Islet precursor cell (in vitro differentiated cells): ENCODE measurements at places on chromosomes 3 and 15.

DNA sequence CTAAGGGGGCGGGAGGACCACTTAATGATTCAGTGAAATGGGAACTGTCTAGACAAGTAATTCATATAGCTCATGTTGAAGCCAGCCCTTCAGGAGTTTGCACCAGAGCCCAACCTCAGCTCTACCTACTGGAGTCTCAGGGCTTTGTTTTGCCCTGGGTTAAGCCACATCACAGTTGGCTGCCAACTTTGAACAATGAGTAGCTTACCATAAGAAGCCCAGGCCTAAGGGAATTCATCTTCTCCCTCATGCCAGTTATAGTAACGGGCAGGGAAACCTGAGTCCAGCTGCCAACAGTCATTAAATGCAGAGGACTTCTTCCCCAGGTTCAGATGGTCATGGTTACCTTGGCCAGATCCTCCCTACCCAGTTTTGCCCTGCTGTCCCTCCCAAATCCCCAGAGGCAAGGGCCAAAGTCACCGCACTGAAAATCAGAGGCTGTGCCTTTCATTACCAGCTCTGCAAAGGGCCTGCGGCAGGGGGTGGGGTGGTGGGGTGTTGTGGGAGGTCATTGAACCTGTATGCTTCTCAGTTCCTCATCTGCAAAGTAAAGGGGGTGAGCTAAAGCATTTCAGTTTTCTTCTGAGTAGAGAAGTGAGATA is 302.2 kb upstream of the NR2E3 start:
- DNase-seq, result no peak

DNA sequence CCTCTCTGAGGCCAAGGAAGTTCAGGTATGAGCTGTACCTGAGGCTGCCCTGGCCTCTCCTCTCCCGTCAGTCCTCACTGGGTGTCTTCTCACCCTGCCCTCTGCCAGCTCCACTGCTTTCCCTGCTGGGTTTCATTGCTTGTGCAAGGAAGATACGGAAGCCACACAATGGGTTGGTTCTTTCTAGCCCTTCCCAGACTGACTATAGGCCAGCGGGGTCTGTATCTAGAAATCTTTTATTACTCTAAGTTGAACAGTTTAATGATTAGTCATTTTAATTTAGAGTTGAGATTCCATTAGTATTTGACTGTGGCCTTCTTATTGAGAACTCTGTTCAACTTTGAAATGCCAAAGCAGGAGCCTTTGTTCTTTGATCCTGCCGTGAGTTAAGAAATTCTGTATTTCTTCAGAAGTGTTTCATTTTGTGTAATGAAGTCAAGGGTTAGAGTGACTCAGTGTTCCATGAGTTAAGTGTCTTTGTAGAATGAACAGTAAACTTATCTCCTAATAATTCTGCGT is 16.2 kb downstream of the C3orf62 start:
- no peak for DNase-seq

DNA sequence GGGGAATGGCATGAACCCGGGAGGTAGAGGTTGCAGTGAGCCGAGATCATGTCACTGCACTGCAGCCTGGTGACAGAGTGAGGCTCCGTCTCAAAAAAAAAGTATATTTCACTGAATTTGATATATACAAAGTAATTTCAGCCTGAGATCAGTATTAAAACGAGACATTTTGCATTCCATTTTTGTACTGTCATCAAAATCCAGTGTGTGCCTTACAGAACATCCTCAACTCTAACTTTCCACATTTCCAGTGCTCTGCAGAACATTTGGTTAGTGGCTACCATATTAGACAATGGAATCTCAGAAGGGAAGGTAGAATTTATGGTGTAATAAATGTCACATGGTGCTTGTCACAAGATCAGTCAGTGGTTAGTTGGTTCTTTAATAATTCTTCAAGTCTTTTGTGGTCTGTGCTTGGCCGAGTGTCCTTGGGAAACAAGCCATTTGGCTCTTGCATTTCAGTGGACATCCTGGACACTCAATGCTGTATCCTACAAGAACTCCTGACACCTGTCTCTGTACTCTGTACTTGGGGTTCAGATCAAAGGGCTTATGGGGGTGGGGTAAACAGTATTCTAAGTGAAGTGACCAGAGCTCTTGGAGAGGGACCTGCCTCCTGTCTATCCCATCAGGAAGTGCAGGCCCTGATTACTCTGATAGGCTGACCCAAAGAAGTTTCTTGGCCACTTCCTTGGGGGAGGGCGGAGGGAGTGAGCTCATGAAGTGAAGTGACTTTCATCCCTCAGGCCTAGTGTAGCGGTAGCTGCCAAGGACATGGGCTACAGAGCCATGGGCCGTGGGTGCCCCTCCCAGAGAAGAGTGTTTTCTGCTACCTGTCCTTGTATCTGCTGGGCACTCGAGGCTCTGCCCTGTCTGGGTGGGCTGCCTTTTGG is 3.7 kb downstream of the ACVR2B start:
- no peak for DNase-seq

GRCh38 chr15:57561041-57561711 is 30.5 kb upstream of the MYZAP start:
- DNase-seq, result peak; percentile 79

GRCh38 chr15:99104788-99105513 is at the start of gene SYNM:
Gene SYNM, plus strand, starts transcription at chr15:99105080. Its CDS starts 120 bp downstream, at chr15:99105200.
- DNase-seq, result peak; percentile 94

- DNase-seq, result peak; percentile 83
Measured at GRCh38 chr3:187673012-187673411, 2.8 kb upstream of the SST start.

GRCh38 chr3:46553154-46553553 is 12.9 kb downstream of the LRRC2 start:
- no peak for DNase-seq

- no peak for DNase-seq
Measured at GRCh38 chr15:100560323-100560722, 31.6 kb upstream of the CERS3 start.

DNA sequence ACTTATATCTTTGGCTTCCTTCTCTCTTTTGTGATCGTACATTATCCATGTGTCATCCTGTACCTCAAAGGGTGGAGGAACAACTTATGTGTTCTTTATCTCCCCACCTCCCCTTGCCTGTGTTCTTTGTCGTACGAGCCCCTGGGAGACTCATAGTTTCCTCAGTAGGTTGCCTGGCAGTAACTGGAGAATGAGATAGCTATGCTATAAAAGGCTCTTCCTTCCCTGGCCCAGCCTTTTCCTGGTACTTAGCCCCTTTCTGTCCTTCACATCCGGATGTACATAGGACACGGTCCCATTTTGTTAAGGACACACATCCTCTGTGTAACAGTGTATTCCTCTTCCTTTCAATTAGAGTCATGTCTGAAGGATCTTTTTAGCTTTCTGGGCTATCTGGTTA is 32.1 kb downstream of the PLCL2 start:
- no peak for DNase-seq

DNA sequence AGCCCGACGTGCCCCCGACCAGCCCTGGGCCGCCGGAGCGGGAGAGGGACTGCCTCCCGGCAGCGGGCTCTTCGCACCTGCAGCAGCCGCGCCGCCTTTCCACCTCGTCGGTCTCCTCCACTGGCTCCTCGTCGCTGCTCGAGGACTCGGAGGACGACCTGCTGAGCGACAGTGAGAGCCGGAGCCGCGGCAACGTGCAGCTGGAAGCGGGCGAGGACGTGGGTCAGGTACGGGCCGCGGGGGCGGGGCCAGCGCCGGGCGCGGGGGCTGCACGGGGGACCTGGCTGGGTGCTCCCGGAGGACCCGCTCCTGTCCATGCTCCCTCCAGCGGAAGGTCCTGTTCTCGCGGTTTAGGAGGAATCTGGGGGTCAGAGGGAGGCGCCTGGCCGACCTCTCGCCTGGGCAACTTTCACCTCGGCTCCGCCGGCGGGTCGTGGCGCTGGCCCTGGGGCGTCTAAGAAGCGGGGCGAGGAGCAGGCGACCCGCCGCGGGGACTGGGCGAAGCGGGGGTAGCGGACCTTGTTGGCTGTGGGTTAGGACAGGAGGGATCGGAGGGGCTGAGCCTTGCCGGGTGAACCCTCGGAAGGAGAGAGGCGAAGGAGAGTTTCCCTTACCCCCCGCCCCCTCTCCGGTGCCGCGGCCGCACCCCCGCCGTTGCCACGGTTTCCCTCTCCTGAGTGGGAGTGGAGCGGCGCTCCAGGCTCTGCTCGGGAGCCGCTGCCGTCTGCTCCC is 682 bp downstream of the ITPKA start:
- DNase-seq, result peak; percentile 79

GRCh38 chr3:9121366-9122001 is 128.0 kb downstream of the SRGAP3 start:
- no peak for DNase-seq

- no peak for DNase-seq
Measured at GRCh38 chr3:9700536-9700935, 3.1 kb upstream of the CPNE9 start.

GRCh38 chr3:71095511-71096291 is 487.8 kb downstream of the FOXP1 start:
- DNase-seq, result no peak

DNA sequence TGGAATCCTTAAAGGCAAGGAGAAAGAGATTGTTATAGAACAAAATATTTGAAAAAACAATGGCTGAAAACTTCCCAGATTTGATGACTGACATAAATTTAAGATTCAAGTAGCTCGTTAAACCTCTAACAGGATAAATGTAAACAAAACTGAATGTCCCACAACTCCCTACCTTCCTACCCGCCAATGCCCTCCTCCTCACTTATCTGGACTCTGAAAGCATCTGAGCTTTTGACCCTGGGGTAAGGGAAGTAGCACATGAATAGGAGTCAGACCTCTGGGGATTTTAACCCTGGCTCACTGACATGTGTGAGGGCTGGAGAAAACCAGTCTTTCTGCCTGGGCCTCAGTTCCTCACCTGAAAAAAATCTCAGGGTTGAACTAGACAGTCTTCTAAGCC is 26.9 kb downstream of the CYP19A1 start:
- no peak for DNase-seq

GRCh38 chr15:77666296-77666660 is 33.6 kb upstream of the LINGO1 start:
- DNase-seq, result no peak

DNA sequence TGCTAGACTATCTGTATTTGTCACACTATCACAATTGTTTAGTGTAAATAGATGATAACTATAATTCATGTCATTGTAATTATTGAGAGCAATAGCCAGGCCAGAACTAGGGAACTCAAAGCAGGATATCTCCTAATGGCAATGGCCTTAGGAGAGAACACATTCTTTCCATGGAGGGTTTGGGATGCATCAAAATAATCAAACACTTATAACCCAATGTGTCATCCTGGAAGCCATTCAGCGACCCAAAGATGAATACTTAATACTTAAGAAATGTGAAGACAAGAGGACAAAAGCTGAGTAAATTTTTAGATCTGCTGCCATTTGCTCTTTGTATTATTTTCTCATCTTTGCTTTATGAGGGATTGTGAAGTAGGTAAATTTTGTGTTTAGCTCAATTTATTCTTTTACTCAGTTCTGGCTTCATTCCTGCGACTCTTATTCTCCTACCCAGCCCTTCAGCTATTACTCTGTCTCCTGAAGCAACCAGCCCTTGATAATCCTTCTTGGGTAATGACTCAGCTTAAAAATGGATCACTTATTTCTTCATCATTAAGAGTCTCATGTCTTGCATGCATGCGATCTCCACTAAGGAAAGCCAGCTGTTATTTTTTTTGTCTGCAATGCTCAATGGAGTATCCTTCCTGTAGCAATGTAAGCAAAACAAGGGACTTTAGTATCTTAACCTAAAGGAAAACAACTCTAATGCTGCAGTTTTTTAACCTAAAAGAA is 2.0 kb downstream of the OR4F15 start:
- no peak for DNase-seq

GRCh38 chr15:98444138-98444537 is 204.2 kb upstream of the IGF1R start:
- peak; percentile 76 for DNase-seq

GRCh38 chr15:35436422-35436821 is 109.5 kb downstream of the DPH6 start:
- no peak for DNase-seq

GRCh38 chr3:20552605-20553275 is 366.7 kb upstream of the SGO1 start:
- no peak for DNase-seq

- no peak for DNase-seq
Measured at GRCh38 chr3:64645243-64645642, 42.6 kb downstream of the ADAMTS9 start.

- no peak for DNase-seq
Measured at GRCh38 chr3:102484363-102484762, 49.5 kb downstream of the ZPLD1 start.
